Activated gamma-delta T cell treated with Interleukin-2 at 50 U/mL for 16 hours (primary cell): ENCODE measurements at places on chromosomes 1 and 21.

DNA sequence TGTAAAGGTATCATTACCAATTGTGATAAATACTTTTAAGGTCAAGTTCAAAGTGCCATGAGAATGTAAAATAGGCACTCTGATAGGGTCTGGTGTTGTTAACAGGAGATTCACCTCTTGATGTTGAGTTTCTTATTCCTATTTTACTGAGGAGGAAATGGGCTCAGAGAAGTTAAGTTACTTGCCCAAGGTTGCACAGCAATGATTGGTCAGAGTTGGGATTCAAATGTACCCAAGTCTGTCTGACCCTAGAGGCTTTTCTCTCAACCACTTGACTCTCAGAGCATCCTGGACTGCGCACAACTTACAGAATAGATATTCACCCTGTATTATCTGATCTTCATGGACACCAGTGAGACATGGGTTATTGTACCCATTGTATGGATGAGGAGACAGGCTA is 33.9 kb downstream of the SOX13 start:
- no peak for DNase-seq

GRCh38 chr21:35838350-35838749 is 222.0 kb downstream of the SETD4 start:
- DNase-seq = no peak

DNA sequence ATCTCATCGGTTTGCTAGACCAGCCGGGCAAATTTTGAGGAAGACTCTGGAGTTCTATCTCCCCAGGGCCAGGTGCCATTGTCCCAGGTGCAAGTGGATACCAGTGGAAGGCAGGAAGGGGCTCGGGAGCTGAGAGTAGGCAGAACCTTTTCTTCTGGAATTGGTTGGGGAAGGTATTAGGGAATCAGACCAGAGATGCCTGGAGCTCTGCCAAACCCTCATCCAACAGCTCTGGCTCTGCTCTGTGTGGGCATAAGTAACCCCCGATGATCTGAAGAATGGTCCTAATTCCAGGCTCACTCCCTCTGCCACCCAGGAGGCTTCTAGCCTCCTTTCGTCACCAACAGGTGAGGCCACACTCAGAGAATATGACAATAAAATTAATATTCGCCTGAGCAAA is 69.9 kb downstream of the PGBD5 start:
- DNase-seq = no peak

DNA sequence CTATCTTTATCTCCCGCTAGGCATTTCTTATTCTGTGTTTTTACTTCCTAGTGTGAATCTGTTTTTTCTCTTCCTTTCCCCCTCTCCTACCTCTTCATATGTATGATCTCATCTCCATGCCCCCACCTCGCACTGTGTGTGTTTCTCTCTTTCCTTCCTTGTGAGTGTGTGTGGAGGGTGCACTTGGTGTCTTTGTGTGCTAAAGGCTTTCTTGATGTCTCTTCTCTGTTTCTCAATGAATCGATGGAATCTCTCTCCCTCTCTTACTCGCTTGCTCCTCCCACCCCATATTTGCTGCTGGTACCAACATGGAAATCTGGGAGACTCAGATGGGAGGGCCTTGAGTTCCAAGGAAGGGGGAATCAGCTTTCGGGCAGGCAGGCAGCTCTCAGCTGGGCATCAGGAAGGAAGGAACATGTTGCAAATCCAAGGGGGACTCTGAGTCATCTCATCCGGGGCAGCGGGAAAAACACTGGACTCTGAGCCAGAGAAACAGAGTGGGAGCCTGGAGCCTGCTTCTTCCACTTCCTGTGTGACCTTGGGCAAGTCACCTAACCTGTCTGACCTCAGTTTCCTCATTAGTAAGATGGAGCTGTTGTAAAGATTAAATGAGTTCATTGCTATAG is 147.5 kb downstream of the PTPRU start:
- DNase-seq = no peak

GRCh38 chr1:224856973-224857372 is 72.5 kb upstream of the DNAH14 start:
- DNase-seq = no peak
